ENCODE measurements at places on chromosomes 7 and 10. TPM values are rescaled to one million over a fixed set of nuclear protein-coding genes. Genes with fewer than 3 reads are reported as not detected.

The TMEM273 gene
- total RNA-seq, result 1.1 TPM

The MBL2 gene
- total RNA-seq, result not detected

The NRCAM gene
- 1.1 TPM for total RNA-seq

DNA sequence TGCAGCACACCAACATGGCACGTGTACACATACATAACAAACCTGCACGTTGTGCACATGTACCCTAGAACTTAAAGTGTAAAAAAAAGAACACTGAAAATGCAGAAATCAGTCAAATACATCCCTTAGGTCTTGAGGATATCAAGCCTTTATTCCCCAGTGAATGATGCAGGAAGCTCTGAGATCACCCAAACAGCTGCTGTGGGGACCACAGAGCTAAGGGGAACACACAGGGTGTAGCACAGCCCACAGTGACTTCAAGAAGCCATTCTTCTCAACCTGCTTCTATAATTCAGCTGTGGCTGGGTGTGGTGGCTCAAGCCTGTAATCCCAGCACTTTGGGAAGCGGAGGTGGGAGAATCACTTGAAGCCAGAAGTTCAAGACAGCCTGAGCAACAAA lies 314.9 kb downstream of the CALN1 start:
- no peaks in the 10 kb centered on the region for H3K4me1 ChIP-seq
- H3K27me3 ChIP-seq, result no peaks in the 10 kb centered on the region
- H3K27ac ChIP-seq, result no peak overlapping the region
- no peak overlapping the region for H3K4me3 ChIP-seq

DNA sequence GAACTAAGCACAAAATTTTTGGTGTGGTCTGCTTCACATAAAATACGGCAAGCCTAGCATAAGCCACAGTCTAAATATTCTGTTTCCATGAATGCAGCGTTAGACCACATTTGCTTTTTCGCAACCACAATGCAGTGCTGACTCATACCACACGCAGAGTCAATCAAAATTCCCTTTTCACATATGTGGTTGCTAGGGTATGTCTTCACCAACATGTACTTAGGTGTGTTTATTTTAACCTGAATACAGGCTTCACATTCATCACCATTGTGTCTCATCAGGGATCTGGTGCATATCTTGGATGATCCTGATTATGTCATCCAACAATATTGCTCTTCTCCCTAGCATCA lies 90.8 kb downstream of the CHN2 start:
- H3K27ac ChIP-seq, result no peak overlapping the region
- DNase-seq, result no peak
- H3K27me3 ChIP-seq, result no peaks in the 10 kb centered on the region
- no peaks in the 10 kb centered on the region for H3K4me1 ChIP-seq
- no peaks in the 10 kb centered on the region for H3K36me3 ChIP-seq
